Urinary bladder (tissue), 4 donors: ENCODE measurements at places on chromosomes 7 and 10.
A peak's percentile ranks its signal among the peaks of the same experiment; 100 is the strongest.

DNA sequence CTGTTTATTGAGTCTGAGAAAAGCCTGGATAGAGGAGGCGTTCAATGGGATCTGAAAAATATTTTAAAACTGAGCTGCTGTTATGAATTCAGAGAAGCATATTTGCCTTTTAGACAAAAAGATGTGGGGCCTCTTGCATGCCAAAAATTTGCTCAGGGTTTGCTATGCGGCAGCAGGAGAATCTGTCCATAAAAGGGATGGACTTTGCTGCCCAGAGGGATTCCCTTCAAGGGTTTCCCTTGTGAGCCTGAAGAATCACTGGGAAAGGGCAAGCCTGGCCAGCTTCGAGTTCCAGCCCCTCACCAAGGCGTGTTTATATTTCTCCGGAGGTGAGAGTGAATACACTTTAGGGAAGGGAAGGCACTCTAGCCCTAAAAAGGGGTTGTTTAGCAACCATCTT is 55.5 kb upstream of the CALD1 start:
- DNase-seq, result no peak

DNA sequence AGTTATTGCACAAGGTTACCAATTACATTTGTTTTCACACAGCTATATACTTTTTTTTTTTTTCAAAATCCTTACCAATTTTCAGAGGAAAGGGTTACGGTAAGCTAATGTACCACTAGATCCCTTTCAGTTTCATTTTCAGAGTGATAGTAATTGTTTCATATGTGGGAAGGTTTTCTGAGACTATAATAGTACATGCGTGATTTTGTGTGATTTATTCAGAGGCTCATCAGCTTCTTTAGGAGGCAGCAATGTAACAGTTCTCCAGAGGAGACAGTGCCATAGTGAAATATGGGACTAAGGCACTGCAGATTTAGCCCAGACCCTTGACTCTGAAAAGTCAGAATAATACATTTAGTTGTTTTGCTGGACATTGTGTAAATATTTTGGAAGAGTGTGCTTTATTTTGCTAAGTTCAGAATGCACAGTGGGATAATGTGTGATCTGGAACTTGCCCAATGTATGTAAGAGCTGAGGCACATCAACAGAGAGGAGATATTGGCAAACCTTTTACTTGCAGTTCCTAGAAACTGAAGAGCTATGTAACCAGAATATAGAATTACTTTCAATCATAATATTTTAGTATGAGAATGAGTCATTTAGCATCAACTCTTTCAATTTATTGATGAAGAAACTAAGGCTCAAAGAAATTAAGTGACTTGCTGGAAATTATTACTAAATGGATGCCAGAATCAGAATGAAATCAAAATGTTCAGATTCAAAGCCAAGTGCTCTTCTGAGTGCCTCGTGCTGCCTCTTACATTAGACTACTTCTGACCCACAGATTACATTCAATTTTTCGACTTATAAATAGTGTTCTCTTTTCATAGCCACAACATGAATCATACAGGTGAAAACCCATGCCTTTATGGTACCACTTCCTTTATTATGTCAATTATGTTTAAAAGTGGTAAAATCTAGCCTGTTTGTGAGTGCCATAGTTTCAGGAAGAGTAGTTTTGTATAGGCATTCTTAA is 207.7 kb upstream of the TEX47 start:
- no peak for DNase-seq

DNA sequence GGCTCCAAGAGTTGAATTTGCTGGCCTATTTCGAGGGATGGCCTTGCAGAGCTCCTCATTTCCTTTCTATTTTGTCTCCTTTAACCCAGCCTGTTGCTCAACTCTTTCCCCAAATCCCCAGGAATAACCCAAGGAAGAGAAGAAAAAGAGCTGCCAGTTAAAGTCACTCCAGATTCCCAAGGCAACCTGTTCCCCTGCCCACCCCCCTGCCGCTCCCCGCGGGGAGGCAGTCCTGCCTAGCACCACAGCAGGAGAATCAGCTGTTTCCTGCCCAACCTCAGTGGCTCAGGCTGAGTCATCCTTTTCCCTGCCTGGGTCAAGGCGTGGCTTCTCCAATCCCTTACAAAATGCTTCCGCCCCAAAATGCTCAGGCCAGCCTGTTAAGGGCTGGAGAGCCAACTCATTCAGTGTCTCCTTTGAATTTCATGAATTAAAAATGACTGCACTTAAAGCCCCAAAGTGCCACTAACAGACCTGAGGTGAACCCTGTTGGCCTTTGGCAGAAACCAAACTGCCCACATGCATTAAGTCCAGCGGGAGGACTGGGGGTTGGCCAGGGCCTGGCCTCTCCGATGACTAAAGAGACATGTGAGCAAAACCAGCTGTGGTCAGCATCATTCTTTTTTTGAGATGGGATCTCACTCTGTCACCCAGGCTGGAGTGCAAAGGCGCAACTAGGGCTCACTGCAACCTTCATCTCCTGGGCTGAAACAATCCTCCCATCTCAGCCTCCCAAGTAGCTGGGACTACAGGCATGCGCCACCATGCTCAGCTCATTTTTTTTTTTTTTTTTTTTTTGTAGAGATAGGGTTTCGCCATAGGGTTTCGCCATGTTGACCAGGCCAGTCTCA is 83.2 kb upstream of the KIF5B start:
- DNase-seq, result peak; percentile 47

DNA sequence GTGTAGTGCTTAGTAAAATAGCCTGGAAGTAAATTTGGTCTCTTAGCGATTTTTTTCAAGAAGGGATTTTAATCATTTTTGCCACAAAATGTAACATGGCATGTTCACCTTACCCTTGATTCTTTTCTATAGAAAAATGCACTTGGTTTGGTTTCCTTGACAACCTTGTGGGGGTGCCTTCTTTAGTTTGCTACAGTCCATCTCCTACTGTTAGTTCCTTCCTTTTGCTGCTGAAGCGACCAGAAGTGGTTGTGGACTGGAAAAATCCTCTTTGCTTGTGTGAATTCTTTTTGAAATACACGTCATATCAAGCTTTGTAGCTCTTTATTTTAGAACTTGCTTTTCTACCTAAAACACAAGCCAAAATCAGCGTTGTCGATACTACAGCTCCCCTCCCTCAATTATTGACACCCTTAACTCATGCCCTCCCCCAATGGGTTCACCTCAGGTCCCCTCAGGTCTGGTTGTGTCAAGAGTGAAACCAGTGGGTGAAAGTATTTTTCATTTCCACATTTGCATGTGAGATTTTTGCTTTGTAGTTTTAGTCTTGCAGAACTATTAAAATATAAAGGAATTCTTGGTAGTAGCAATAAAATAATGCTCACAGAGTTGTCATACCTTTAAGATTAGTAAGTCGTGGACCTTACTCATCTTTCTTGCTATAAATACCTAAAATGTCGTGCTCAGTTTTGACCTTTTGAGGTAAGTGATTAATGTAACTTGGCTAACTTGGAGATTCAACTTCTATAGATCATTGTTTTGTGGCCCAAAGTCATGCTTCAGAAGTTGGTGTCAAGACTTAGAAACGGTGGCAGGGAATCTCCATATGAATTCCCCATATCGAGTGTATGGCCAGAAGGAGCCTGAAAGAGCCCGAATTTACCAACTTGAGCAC is 1.5 kb downstream of the ACTR3B start:
- no peak for DNase-seq

DNA sequence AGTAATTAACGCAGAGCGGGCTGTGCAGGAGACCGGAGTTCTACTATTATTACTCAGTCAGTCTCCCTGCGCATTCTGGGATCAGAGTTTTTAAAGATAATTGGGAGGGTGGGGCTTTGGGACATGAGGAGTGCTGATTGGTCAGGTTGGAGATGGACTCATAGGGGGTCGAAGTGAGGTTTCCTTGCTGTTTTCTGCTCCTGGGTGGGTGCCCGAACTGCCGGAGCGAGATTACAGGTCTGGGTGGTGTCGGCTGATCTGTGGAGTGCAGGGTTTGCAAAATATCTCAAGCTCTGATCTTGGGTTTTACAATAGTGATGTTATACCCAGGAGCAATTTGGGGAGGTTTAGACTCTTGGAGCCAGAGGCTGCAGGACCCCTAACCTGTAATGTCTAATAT is 3.9 kb upstream of the LRRC27 start:
- no peak for DNase-seq

- no peak for DNase-seq
Observed at GRCh38 chr10:107206833-107207232, 42.3 kb upstream of the SORCS1 start.

GRCh38 chr7:112494656-112495055 is 13.9 kb downstream of the LSMEM1 start:
- no peak for DNase-seq

- DNase-seq, result no peak
Observed at GRCh38 chr10:86580521-86580891, 58.9 kb upstream of the WAPL start.

GRCh38 chr7:50962281-50962883 is 179.7 kb upstream of the GRB10 start:
- no peak for DNase-seq

GRCh38 chr10:44909910-44910309 is 1.2 kb upstream of the TMEM72 start:
- no peak for DNase-seq

- DNase-seq, result no peak
Observed at GRCh38 chr10:30488316-30488715, 54.3 kb downstream of the MAP3K8 start.

GRCh38 chr7:66036788-66037187 is 38.8 kb upstream of the ASL start:
- no peak for DNase-seq

DNA sequence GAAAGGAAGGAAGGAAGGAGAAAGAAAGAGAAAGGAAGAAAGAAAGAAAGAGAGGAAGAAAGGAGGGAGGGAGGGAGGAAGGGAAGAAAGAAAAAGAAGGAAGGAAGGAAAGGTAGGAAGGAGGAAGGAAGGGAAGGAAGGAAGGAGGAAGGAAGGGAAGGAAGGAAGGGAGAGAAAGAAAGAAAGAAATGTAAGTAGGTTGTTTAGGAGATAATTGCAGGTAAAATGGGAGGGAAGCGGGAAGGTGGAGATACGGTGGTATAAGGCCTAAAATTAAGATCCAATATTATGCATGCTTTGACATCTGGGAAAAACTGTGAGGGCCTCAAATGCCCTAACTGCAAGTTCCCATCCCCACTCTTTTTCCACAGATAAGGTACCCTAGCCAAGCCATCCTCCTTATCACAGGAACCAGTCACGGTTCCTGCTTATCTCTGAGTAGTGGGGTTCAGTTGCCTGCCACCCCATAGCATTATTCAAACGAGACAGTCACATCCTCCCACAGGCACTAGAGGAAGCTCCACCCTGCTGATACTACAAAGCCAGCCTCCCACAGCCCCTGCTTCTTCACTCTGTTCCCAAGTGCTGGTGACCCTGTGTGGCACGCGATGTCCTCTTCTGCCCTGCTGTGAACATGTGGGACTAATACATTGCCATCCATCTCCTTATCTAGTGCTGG is 28.7 kb downstream of the ST8SIA6 start:
- DNase-seq, result no peak

- no peak for DNase-seq
Observed at GRCh38 chr10:30430544-30431298, 3.3 kb upstream of the MAP3K8 start.

GRCh38 chr10:50286996-50287803 is 35.9 kb upstream of the ASAH2 start:
- no peak for DNase-seq

- no peak for DNase-seq
Observed at GRCh38 chr7:93569189-93569588, 5.3 kb downstream of the CALCR start.

- DNase-seq, result no peak
Observed at GRCh38 chr7:122027058-122027457, 117.0 kb downstream of the AASS start.

- DNase-seq, result no peak
Observed at GRCh38 chr7:108322925-108323832, 133.1 kb downstream of the NRCAM start.

DNA sequence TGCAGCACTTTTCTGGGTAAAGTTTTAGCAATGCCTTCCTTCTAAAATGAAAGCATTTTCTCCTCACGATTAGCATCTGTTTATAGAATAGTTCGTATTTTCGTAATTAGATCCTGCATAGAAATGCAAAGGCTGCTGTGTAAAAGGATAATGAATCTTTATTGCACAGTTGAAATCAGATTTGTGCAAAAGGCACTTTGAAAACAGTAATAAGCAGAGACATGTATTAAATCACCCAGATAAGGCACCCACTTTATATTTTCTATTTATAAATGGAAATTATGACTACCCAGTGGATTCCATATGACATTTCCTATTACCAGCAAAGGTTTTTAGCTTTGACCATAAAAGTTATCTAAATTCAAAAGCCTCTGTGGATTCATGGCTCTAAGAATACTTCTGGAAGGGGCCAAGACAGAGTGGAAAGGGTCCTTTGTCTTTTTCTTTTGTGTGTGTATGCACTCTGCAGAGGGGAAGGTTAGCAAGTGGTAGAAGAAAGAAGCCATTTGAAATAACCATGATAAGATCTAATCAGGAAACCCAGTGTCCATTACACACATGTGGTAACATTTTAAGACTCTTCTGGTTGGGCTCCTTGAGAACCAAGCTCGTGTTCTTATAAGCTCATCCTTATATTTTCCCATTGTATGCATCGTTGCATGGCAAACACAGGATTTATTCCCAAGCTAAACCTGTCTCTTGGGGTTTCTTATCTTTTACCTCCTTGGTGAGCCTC is 612.1 kb downstream of the AUTS2 start:
- DNase-seq, result peak; percentile 18

DNA sequence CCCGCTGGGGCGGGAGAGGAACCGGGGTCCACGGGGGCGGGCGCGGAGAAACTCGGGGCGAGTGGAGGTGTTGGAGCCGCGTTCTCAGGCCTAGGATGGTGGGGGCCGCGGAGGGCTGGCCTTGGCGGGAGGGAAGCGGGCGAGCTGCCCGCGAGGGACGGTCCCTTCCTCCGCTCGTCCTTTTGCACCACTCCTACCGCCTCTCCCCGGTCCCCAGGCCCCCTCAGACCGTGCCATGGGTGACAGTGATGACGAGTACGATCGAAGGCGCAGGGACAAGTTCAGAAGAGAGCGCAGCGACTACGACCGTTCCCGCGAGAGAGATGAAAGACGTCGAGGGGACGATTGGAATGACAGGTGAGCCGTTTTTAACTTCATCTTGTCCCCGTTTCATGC is 451 bp downstream of the SRRT start:
- no peak for DNase-seq

- no peak for DNase-seq
Observed at GRCh38 chr7:89049043-89049442, 253.5 kb upstream of the TEX47 start.

DNA sequence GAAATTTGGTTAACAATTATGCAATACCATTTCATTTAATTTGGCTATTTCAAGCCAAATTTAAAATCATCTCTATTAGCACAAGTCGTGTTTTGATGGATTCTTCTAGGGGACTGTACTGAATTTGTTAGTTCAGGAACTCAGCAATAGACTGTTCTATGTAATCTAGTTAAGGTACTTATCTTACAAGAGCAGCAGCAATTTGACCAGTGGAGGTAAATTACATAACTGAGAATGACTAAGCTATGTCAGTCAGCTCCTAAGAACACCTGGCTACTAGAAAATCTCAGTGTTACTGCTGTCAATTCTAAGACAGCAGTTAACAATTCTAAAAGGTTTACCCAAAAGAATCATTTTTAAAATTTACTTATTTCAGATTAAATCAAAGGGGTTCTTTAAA is 513.9 kb upstream of the ZWINT start:
- no peak for DNase-seq
